ENCODE measurements at places on chromosomes 3 and 15.

DNA sequence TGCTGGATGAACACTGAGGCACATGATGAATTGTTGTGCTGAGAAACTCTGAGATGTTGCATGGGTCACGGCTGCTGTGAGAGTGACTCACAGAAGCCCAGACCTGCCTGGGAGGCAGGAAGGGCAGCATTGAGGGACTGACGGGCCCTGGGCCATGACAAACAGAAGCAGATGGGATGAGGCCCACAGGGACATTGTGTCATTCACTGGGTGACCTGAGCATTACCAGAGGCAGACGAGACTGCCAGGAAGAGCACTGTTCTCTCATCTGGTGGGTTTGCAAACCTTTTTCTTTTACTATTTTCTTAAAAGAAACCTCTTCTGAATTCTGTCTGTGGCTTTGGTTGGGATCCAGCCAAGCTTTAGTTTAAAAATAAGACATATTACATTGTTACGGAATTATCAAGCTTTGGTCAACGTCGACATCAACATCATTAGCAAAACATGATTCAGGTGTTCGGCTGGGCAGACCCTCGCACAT lies 67.8 kb downstream of the BDH1 start:
- peak; percentile 59 for DNase-seq

DNA sequence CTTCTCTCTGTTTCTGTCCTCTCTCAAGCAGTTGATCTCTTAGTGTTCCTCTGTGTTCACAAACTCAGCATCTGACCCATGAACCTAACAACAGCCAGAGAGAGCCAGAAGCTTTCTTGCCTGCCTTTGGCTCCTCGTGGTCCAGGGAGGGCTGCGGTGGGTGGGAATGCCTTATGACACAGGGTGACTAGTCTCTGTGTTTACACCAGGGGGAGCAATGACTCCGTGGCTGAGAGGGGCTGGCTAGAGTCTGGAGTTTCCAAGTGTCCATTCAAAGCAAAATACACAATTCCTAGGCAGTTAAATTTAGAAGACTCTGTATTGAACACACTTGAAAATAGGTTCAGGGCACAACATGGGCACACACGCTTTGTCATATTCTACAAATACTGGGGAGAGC lies 370.0 kb upstream of the FRG2C start:
- DNase-seq, result no peak

DNA sequence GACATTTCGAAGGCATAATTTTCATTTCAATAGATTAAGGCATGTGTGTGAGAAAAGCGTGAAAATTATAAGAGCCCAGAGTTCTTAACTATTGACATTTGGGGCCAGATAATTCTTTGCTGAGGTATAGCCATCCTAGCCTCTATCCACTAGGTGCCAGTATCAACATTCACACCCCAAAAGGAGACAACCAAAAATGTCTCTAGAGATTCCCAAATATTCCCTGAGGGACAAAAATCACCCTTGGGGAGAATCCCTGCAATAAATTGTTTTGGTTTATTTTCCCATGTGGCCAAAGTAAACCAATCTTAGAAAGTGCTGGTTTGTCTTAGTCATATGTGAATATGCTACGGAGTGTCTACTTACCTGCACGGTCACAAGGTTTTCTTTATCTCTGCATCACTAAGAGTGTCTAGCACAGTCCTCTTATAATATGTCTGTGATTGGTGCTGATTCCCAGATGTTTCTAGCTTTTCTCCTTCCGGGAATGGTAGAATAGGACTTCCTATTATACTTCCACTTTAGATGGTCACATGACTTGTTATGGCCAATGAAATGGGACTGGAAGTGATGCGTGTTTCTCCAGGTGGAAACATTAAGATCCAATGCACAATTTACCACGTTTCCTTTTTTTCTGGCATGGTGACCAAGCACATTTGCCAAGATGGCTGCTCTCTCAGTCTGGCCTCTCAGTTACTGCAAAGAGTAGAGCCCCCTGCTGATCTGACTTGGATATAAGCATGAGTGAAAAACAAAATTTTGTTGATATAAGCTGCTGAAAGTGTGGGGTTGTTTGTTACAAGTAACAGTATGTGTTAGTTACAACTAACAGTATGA lies 8.0 kb upstream of the KBTBD8 start:
- no peak for DNase-seq

DNA sequence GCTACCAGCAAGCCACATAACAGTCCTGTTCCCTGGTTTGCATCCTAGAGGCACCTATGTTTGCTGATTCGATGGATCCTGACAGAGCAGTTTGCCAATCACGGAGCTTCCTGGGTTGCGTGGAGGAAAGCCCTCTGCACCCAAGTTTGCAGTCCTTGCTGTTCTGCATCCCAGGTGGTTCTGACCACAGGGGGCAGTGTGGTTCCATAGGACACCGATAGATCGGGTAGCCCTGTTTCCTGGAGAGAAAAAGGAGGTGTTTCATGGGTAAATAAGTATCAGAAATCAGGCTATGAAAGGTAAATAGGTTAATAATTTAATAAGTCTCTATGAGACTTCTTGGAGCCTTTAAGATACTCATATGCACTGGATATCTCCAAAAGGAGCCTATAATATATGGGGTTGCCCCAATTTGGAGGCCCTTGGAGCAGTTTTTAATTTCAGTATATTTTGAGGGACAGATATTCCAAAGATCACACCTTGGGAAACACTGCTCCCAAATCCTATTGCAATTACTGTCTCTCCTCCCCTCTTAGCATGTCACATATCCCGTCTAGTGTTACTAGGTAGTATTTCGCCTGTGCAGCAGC lies 194.6 kb upstream of the TPM1 start:
- no peak for DNase-seq

DNA sequence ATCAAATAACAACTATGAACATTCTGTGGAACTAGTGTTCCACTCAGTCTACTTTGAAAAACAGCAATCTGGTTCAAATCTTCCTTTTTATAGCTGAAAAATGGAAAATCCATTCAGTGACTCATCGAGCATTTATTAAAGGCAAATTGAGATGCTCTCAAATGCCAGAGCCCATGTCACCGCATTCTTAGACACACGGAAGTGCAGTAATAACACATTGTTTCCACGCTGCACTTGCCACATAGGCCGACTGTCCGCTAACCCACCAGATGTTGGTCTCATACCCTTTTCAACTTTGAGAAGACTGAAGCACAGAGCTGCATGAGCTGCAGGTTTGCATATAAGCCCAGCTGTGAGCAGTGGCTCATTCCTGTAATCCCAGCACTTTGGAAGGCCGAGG lies 95.9 kb downstream of the TMEM266 start:
- no peak for DNase-seq

GRCh38 chr3:47359323-47359722 lies 21.5 kb upstream of the PTPN23 start:
- no peak for DNase-seq

DNA sequence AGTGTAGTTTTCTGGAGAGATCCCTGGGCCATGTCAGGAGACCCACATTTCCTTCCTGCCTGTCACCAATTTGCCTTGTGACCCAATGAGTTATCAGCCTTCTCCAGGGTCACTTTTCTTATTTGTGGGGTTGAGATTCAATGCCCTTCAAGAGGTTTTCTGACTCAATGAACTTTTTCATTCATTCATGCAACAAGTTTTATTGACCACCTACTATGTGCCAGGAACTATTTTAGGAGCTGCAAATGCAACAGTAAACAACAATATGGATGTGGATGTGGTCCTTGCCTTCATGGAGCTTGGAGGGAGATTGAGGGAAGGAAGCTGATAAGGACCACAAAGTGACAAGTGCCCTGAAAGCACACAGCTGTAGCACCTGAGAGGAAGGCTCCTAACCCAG lies 142.8 kb downstream of the OPA1 start:
- no peak for DNase-seq

- no peak for DNase-seq
These were observed 38.2 kb downstream of the NBEAL2 start for GRCh38 chr3:47017504-47018268.

- DNase-seq, result no peak
These were observed 13.9 kb downstream of the ISLR2 start for GRCh38 chr15:74144153-74144775.

DNA sequence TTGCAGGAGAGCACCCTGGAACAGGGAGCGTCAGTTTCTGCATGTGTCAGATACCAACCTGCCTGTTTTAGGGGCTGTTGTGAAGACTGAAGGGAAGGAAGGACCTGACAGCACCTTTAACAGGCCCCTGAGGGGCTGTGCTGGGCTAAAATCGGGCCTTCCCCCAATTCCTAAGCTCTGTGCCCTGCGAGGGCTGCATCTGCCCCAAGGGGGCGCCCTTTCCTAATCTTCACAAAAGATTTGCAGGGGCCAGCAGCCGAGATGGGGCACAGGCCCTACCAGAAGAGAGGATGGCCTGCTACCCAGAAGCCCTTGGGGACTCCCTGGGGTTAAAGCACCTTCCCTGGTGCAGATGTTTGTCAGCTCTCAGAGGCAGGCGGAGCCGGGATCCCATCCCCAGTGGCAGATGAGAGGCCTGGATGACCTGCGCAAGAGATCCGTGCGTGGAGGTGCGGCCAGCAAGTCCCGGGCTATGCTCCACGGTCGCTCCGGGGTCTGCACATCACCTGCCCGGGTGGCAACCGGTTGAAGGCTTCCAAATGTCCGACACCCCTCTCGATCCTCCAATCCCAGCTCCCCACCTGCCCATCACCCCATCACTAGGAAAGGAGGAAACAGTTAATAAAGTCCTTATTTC lies 53.6 kb downstream of the RHCG start:
- no peak for DNase-seq

DNA sequence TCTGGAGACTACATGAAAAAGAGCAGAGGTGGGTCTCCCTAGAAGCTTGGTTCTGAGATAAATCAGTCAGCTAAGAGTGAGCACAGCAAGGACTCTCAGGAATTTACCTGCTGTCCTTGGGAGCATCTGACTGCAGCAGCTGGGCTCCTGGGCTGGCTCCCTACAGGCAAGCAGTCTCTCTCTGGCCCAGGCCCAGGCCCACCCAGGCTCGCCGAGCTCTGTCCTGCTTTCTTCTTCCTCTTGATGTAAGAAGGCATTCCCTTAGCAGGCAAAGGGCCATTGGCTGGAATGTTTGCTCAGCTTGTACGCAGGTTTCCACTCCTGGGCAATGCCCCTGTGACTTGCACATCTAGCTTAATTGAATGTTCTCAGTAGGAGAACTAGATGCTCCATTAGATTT lies 4.3 kb upstream of the RBP2 start:
- no peak for DNase-seq

DNA sequence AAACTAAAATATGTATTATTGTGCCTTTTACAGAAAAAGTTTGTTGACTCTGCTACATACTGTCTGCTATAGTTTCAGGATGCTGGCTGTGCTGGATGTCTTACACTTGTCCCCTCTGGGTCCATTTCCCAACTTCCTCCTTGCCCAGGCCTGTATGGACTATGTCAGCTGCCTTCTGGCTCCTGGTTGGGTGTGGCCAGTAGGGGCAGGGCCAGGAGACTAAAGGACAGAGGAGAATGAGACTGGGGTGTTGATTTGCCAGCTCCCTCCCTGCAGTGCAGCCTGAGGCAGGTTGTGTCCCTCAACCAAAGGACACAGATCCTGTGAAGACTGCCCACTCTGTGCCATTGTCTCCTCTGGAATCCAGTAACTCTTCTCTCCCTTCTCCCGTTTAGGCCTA lies 90.6 kb upstream of the UBE2E2 start:
- DNase-seq, result no peak

DNA sequence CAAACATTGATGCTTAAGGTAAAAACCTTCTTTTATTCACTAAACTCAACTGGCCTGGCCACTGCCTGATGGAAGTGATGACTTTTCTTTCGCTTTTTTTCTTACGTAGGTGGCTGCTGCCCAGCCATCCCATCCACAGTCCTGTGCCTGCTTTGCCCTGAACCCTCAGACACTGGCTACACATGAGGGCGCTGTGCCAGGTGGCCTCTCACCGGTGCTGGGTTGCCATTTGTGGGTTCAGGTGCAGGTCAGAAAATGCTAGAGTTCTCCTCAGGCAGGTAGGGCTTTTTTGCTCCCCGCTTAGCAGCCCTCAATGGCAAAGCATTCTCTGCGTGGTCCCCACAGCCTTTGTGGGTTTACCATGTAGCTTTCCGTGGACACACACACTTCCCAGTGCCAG lies 88.3 kb upstream of the PRR23E start:
- peak; percentile 58 for DNase-seq

DNA sequence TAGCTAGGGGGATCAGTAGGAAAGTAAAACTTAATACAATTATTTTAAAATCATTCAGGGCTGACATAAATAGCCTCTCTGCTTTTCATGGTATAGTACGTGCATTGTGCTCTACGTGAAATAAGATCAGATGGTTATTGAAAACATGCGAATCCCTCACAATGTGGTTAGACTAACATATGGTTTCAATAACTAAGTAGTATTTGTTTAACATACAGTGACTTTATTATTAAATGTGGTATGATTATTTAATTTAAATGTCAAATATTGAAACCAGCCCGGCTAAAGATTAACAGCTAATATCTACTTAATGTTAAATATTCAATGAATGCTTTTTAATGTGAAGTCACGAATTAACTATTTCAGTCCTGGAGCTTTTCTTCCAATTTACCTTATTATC lies 473.9 kb upstream of the THBS1 start:
- no peak for DNase-seq

- no peak for DNase-seq
These were observed 33.3 kb downstream of the EMC4 start for GRCh38 chr15:34258151-34258550.

- no peak for DNase-seq
These were observed 46.2 kb downstream of the CCDC12 start for GRCh38 chr3:46930166-46930944.

DNA sequence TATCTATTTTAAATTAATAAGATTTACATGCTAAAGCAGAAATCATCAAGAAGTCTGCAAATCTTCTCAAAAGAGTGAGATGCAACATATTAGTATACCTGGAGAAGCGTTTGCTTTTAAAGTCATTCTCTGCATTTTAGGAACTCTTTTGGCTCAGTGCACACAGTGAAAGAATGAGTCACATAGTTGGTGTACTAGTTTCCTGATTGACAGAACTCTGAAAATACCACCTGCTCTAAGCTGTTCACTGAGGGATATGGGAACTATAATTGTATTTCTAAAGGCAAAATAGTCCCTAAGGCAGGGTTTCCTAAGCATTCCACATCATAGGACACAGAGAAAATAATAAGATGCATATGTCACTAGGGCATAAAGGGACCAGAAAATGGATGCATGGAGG lies 838.5 kb downstream of the DIPK2A start:
- DNase-seq, result no peak

- DNase-seq, result no peak
These were observed 35.9 kb downstream of the SAXO2 start for GRCh38 chr15:82298520-82298919.

GRCh38 chr3:137032465-137033120 lies 74.8 kb downstream of the IL20RB start:
- peak; percentile 44 for DNase-seq

DNA sequence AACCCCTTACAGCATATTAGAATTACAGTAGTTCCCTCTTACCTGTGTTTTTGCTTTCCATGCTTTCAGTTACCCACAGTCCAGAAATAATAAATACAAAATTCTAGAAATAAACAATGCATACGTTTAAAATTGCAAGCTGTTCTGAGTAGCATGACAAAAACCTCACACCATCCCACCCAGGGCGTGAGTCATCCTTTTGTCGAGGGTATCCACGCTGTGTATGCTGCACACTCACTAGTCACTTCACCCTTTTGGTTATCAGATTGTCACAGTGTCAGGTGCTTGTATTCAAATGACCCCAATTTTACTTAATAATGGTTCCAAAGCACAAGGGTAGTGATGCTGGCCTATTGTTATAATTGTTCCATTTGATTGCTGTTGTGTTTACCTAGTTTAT lies 72.5 kb upstream of the P3H2 start:
- no peak for DNase-seq

GRCh38 chr3:160373655-160374054 lies 25.4 kb downstream of the IFT80 start:
- no peak for DNase-seq

- DNase-seq, result no peak
These were observed 190.7 kb downstream of the MAGI1 start for GRCh38 chr3:65848024-65848423.

Measured in DMS153 (cell line).